ENCODE measurements at places on chromosomes 2 and 18.

DNA sequence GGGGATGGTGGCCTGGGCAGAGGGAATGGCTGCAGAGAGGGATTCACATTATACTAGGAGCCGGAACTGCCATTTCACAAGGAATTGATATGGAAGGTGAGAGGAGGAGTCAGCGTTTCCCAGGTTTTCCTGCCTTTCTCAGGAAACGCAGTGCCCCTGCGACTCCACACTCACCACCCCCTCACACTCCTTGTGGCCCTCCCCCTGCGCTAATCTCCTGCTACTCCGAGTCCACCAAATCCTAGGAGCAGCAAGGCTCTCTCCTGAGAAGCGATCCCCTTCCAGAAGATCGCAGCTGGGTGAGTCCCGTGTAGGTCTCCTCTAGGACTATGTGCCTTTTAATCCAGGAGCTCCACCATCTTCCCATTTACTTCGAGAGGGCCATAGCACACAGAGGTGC lies 140.6 kb downstream of the VAPA start:
- DNase-seq = no peak

- no peak for DNase-seq
Measured at GRCh38 chr2:161954103-161954502, 119.9 kb downstream of the DPP4 start.

- DNase-seq = no peak
Measured at GRCh38 chr2:52135235-52135634, 1103.3 kb upstream of the NRXN1 start.

- no peak for DNase-seq
Measured at GRCh38 chr2:180184506-180184905, 177.4 kb upstream of the CWC22 start.

GRCh38 chr18:21105936-21106335 lies 5.7 kb downstream of the ROCK1 start:
- no peak for DNase-seq

DNA sequence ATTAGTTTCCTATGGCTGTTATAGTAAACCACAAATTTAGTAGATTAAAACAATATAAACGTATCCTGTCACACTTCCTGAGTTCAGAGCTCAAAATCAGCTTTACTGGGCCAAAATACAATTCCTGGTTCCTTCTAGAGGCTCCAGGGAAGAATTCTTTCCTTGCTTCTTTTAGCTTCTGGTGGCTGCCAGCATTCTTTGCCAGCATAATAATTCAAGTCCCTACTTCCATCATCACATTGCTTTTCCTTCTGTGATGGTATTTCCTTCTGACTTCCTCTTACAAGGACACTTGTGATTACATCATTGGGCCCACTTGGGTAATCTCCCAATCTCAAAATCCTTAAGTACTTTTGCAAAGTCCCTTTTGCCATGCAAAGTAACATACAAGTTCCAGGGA lies 40.6 kb downstream of the MOB4 start:
- no peak for DNase-seq

GRCh38 chr2:51734115-51734514 lies 702.2 kb upstream of the NRXN1 start:
- no peak for DNase-seq

DNA sequence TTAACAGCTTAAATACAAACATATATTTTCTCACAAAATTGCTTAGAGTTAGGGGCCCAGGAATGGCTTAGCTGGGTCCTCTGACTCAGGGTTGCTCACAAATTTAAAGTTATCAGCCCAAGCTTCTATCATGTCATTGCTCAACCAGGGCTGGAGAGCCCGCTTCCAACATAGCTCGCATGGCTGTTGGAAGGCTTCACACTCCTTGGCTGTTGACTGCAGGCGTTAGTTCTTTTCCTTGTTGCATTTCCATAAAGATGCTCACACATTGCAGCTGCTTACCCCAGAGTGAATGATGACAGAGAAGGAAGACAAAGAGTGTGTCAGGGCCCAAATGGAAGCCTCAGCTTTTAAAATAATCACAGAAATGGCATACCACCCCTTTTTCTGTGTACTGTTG lies 62.9 kb upstream of the TFPI start:
- no peak for DNase-seq

GRCh38 chr2:8617590-8617989 lies 64.3 kb upstream of the ID2 start:
- DNase-seq = no peak

DNA sequence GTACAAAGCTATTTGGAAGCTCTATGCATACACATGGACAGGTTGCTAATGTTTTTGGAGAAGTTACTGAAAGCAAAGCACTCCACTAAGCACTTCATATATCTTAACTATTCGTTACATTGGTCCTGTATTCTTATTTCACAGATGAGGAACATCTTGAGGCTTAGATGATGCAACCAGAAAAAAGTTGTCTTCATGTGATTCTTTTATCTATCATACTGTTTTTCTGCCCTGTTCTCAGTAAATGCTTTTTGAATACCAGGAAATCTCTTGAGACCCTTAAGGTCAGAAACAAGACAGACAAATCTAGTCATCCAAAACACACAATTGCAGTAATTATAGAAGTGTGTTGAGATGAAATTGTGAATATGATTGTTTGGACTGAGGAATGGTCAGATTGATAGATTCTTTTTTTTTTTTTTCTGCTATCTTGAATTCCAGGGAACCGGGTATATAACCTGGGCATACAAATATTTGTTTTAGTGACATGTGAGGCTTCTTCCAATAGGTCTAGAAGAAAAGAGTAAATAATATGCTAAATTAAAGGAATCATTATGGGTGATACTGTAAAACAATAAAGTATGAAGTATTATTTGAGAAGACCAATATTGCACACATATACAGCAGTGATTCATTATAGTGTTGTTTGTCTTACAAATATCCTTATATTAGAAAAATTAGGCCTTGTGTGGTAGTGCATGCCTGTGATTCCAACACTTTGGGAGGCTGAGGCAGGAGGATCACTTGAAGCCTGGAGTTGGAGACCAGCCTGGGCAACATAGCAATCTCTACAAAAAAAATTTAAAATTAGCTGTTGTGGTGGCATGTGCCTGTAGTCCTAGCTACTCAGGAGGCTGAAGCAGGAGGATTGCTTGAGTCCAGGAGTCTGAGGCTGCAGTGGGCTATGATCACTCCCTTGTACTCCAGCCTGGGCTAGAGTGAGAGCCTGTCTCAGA lies 33.7 kb downstream of the EHBP1 start:
- DNase-seq = no peak

DNA sequence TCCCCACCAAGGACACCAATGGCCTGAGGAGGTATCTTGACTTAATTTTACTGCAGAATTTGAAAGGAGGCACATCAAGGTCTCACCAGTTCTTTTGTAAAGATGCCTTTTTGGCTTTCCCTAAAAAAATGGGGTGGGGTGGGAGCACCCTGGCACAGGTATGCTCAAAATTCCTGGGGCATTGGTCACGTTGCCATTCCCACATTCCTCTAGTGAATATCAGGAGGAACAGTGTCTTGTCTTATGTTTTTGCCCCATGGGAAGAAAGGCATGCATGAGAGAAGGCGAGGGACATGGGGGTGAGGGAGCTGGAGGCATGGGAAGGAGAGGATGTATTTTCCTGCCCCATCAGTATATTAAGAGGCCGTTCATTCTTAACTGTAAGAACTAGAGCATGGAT lies 275.3 kb downstream of the CMPK2 start:
- no peak for DNase-seq

DNA sequence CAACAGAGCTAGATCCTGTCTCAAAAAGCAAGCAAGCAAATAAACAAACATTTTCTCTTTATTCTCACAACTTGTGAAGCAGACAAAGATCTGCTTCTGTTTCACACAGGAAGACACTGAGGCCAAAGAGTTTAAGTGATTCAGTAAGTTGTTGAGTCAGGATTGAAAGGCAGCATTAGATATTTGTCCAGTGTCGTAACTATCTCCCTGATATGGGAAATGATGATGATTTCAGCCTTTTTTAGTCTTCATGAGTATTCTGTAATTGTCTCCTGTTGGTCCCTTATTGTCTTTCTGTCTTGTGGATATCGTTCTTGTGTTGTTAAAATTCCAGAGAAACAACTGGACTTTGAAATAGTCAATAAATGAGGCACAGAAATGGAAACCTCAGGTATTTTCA lies 59.6 kb downstream of the GATA6 start:
- DNase-seq = no peak

DNA sequence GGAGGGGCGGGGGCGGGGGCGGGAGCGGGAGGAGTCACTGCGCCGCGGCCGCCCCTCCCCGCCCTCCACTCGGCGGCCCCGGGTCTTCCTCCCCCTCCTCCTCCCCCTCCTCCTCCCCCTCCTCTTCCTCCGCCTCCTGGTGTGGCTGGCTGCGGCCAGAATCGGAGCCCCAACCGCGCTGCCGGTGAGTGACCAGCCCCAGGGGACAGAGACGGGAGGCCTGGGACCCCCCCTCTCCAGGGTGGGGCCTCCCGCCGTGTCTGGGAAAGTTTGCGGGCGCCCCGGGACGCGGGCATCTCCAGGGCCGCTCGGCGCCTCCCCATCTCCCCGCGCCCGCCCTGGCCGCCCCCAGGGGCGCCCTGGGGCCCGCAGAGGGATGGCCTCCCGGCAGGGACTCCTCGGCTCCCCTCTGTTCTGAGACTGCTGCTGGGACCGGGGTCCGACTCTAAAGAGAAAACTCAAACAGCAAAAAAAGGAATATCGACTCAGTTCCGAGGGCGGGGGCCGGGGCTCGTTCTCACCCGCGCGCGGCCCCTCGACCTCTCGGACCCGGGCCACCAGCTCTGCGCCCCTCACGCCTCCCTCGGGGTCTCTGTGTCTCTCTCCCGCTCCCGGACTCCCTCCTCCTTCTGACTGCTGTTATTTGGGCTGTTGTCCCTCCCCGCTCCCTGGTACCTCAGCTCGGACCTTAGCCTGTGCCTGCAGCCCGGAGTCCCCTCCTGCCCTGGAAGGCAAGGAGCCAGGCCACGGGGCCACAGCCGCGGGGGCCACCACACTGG lies at the start of gene STON1:
TSS of gene STON1 (plus strand) at position 122 of the 779 bp plus-strand sequence. CDS start 50,480 bp downstream, outside the sequence.
- peak; percentile 43 for DNase-seq

DNA sequence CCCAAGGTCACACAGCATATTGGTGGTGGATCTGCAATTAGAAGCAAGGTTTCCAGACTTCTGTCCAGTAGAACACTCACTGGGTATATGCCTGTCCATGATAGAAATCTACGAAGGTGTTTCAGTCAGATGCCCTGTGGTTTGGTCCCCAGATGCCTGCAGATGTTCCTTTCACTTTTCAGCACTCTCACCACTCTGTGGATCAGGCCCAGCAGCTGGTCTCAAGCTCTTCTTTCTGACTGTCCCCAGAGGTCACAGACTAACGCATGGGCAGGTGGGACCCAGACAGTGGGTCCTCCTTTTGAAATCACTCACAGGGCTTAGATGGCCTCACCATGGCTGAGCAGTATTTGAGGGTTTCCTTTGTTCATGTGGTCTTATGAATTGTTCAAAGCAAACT lies 376.5 kb downstream of the ALK start:
- no peak for DNase-seq

DNA sequence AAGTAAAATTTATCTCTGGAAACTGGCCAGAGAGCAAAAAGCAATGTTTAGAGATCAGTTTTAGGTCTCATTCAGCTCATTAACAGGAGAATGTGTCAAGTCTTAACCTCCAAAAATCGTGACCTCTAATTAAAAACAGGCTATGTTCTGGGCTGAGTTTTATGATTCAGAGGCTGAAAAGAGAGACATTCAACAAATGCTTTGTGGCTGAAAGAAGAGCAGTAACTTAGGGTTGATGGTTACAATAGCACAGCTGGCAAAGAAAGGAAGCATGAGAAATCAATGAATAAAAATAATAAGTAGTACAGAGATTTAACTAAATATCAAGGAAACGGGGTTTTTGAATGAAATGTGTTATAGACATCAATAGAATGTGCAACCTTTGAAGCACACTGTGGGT lies 13.1 kb downstream of the TGIF1 start:
- DNase-seq = no peak

GRCh38 chr2:191243154-191243553 lies 2.0 kb upstream of the MYO1B start:
- DNase-seq = peak; percentile 43

GRCh38 chr18:41311571-41312547 lies 643.2 kb upstream of the PIK3C3 start:
- DNase-seq = no peak

- no peak for DNase-seq
Measured at GRCh38 chr18:48836231-48836805, 114.4 kb downstream of the SMAD7 start.

DNA sequence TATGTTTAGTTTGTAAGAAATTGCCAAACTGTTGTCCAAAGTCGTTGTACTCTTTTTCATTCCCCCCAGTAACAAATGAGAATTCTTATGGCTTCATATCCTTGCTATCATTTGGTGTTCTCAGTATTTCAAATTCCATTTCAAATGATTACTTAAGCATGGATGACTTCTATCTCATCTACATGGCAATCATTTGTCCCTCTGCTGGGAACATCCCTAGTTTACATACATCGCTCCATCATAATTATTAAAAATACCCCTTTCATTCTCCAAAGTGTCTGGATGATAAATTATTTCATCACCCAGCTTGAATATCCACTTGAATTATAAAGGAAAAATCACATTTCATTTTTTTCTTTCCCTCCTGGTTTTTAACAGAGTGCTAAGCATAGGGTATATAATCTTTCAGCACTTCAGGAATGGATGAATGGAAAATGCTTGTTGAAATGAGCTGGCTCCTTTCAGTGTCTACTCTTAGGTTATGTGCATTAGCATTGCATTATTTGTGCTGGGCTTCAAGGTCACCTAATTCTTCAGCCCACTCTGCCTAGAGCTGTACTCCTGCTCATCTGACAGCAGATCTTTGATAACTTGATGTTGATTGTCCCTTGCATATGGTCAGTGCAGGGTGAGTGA lies 33.1 kb downstream of the XIRP2 start:
- DNase-seq = no peak

- DNase-seq = no peak
Measured at GRCh38 chr2:239462191-239462515, 61.3 kb upstream of the HDAC4 start.

- no peak for DNase-seq
Measured at GRCh38 chr2:237904831-237905599, 45.6 kb downstream of the RAMP1 start.

DNA sequence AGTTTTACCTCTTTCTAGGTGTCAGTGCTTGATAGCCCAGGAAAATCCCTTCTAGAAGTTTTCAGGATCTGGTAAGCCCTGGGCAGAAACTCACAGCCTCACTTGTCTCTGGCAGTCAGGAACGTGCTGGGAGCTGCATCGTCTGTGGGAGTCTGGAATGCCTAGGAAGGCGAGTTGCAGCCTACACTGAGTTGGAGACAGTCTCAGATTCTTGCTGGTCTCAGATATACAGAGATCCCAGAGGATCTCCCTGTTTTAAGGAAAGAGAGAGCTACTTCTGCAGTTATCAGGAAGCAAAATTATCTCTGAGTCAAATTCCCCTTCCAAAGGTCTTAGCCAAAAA lies 104.4 kb upstream of the CDC42EP3 start:
- DNase-seq = no peak

GRCh38 chr2:28869494-28870145 lies 489 bp downstream of the TRMT61B start:
- peak; percentile 61 for DNase-seq

DNA sequence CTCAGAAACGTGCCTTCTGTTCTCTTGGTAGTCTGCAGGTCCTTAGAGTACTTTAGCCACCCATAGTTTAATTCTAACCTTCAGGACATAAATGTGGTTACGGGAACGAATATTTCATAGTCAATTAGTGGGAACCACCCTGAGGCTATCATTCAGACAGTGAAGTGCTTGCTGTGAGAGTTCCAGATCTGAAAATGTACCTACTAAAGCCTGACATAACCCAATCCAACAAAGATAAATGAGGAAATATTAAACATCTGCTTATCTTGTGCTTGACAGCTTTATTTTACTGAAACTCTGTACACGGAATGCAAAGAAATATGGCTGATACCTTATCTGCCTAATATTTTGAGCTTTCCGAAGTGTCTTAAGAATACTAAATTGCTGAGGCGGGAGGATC lies 43.0 kb downstream of the RAB27B start:
- DNase-seq = no peak

- no peak for DNase-seq
Measured at GRCh38 chr2:102010902-102011301, 19.1 kb downstream of the IL1R2 start.

Measured in Karpas-422 (cell line).